ENCODE measurements at places on chromosomes 5 and 9.

GRCh38 chr5:167241436-167242067, 1049.9 kb upstream of the WWC1 start:
- no peak for DNase-seq

DNA sequence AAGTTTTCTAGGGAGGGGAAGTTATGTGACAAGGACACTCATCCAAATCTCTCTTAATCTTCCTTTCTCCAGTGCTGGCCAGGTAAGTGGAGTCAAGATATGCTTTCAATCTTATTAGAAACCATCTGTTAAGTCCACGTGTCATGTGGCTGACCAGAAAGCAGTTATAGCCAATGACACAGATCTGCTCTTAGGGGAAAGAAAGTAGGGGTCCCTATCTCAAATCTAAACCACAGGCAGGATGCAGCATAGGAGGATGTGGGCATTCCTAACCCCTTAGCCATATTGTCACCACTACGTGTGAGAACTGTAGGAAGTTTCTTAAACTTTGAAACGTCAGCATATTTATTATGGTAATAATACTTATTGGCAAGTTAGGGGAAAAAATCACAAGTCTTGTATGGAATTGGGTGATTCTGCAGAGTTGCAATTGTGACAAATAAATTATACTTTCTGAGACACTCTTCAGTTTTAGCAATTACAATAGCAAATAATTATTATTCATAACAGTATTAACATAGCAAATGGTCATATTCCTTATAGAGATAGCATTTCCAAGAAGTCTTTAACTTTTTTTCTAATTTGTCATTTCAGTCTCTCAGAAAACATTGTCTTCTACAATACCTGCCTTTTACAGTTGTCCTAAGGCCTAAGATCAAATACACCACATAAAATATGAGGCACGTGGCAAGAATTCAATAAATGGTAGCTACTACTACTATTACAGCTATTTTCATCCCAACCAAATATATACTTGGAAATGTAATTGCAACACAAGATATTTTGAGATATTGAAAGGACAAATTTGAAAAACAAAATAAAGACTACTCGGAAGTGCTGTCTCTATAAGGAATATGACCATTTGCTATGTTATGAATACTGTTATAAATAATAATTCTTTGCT, 236.9 kb downstream of the PDE4D start:
- DNase-seq = no peak

DNA sequence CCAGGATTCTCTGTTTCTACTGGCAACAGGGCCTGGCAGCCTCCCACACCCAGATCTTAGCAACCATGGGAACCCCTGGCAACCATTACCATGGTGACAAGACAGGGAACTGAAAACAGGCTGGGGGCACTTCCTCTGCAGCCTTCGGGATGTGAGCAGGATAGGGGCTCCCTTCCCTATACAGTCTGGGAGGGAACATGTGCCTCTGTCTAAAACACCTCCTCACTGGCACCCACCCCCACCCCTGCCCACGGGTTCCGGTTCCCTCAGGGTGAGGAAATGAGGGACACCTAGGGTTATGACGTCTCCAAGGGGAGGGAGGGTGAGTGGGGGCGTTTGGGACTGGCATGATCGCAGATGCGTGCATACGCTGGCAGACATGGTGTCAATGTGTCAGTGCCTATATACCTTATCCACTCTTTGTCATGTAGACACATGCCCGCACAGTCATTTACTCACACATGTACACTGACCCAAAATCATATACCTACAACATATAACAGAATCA, 3.0 kb upstream of the DNAJB5 start:
- DNase-seq = no peak

DNA sequence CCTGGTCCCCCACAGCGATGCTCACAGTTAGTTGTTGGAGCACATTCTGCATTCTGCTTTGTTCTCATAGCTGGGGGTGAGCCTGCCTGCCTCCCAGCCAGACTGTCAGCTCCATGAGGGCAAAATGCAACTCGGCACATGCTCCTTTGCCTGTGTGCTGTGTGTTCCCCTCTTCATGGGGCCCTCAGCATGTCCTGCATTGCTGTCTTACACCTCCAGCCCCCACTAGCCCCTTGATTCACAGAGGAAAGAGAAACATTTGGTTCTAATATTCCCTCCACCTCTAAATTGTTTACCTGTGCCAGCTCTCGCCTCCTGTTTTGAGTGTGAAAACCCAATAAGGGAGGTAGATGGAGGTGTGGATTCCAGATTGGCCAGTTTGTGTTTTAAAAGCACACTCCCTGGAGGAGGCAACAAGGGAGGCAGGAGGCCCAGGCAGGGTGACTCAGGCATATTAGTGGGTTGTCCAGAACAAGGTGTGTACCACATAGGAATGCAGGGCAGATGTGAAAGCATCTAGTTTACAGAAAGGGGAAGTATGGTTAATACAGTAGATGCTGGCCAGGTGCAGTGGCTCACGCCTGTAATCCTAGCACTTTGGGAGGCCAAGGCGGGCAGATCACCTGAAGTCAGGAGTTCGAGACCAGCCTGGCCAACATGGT, 224.6 kb downstream of the AGTPBP1 start:
- DNase-seq = no peak

DNA sequence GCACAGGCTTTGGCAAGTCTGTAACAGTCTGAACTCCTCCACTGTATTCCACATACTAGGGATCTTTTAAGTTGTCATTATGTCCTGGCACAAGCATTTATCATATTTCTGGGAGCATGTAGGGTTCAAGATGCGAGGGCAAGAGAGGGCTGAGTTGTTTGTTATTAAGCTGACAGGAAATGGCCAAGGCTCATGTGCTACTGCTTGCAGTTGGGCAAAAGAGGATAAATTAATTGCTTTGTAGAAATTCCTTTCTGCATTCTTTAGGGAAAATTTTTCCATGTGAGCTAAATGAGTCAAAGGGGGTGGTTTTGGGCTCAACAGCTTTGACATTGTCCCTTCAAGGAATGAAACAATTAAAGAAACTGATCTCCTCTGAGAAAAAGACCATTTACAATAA, 35.4 kb downstream of the DOCK8 start:
- DNase-seq = no peak

GRCh38 chr9:137168904-137169856, 671 bp downstream of the LRRC26 start:
- DNase-seq = no peak

GRCh38 chr5:130978475-130978874, 186.6 kb downstream of the HINT1 start:
- no peak for DNase-seq

DNA sequence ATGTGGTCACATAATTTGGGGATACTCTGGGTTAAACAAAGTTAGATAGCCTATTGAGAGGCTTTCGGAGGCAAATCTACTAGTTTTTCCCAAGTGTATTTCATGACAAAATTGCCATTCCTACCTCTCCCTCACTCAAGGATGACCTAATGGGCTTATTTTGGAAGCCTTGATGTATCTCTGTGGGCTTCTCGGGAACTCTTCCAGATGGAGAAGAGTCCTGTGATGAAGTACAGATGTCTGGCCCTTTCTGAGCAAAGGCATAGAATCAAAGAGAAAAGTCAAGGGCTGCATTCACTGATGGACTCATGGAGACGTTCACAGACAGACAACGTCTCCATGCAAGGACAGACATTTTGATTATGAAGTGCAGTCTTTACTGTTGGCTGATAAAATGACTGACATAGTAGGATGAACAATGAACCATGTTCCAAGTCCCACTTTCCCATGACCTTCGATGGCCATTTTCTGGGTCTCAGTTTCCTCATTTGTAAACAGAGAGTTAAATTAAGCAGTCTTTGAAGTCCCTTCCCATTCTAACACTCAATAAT, 347.2 kb upstream of the CD180 start:
- no peak for DNase-seq

DNA sequence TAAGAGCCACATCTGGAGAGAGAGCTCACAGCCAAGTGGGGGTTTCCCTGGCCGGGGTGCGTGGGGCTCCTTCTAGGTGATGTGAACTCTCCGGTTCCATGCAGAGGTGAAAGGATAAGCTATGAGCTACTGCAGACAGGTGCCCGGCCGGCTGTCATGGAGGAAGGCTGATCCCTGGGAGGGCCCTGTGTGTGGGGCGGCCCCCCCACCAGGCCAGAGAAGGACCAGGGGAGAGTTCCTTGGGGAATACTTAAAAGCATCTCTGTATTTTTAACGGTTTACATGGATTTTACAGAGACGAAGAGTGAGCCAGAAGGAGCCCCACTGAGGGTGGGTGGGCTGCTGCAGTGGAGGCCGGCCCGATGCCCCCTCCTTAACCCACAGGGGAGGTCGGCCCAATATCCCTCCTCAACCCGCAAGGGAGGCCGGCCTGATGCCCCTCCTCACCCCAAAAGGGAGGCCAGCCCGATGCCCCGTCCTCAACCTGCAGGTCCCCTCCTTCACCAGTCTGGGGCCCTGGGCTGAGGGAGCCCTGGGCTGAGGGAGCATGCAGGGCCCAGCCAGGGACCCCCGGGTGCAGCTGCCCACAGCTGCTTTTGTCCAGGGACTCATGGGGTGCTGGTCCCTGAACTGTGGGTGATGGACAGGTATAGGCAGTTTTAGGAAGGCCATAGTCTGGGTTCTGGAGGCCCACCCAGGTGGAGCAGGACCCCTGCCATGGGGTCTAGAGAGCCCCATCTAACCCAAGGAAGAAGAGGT, 31.9 kb downstream of the MRPL36 start:
- DNase-seq = no peak

GRCh38 chr9:135789838-135790291, 87.9 kb downstream of the KCNT1 start:
- DNase-seq = no peak

GRCh38 chr5:158634714-158635113, 465.0 kb downstream of the EBF1 start:
- no peak for DNase-seq

DNA sequence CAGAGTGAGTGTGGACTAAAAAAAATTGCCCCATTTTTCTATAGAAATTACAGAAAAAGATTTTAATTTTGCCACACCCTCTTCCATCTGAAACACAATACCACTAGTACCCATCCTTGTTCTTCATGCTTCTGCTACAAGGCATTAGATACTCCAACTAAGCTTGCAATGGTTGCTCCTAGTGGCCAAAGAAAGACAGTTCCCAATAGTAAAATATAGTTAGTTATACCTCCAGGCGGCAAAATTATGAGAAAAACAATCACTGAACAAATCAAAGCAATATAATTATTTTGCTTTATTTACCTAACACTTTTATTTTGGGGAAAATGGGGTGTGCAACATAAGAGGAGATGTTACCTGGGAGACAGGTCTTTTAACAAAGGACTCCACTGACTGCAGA, 101.2 kb downstream of the RAPGEF6 start:
- DNase-seq = no peak

- DNase-seq = no peak
These were observed 113.1 kb downstream of the PSD2 start for GRCh38 chr5:139908749-139909148.

GRCh38 chr9:106878934-106879333, 16.0 kb downstream of the ZNF462 start:
- peak; percentile 65 for DNase-seq

DNA sequence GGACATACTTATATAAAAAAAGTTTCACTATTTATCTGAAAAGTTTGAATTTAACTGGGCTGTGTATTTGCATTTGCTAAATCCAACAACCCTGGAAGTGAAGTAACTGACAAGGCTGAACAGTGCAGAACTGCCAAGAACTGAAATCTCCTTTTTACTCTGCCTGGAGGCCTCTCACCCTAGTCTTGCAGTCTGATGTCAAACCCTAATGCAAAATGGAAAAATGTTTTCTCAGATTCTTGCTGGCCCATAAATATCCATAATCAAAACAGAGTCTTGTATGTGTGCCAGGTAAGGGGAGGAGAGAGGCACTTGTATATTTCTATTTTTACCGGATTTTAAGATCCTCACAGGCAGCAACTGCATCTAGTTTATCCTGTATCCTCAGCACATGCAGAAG, 432.7 kb upstream of the KLF4 start:
- no peak for DNase-seq

GRCh38 chr9:109101810-109102209, 17.9 kb downstream of the TMEM245 start:
- no peak for DNase-seq

- no peak for DNase-seq
These were observed 22.5 kb upstream of the FAM120AOS start for GRCh38 chr9:93475856-93476255.

DNA sequence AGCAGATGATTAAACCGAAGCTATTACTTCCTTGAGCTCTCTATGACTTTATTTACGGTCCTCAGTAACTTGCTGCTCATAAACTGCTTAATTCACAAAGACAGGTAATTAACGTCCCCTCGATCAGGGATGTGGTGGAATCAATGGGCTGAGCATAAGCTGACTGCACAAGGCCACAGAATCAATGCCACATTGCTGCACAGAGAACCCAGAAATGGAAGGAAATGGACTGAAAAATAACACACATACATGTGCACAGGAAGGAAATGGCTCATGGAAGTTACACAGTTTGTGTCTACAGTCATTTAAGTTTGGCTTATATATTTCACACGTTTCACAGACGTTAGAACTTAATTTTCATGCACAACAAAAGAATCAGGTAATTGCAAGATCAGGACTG, 118.3 kb upstream of the KLF9 start:
- no peak for DNase-seq

DNA sequence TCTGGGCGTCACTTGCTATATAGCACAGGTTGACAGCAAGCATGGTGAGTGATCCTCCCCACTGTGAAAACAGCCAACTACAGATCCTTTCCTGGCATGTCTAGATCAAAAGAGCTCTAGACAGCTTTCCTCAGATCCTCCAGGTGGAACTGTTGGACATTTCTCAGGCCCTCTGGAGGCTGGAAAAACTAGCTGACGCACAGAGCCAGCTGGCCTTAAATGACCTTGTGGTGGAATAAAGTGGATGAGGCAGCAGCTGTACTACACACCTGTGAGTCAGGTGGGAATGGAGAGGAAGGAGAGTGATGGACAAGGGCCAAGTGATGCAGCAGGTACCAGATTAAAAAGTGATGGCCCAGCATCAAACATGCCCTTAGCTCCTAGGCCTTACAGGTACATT, 172.7 kb downstream of the TRIM32 start:
- DNase-seq = no peak

DNA sequence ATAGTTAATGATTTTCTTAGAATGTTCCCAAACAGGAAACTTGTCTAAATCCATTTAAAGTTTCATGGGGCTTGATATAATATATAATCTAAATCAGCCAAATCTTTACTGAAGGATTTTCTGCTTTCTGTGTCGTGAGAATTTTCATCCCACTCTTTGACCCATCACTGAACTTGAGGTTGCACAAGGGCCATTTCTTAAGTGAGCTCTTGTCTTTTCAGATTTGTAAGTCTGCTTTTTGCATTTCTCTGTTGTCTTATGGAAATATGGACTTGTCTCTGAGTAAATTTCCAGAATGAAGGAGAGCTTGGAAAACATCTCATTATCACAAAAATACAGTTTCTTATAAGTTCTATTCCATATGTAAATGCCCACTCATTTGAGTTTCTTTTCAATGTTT, 149.2 kb upstream of the ARRDC3 start:
- no peak for DNase-seq

DNA sequence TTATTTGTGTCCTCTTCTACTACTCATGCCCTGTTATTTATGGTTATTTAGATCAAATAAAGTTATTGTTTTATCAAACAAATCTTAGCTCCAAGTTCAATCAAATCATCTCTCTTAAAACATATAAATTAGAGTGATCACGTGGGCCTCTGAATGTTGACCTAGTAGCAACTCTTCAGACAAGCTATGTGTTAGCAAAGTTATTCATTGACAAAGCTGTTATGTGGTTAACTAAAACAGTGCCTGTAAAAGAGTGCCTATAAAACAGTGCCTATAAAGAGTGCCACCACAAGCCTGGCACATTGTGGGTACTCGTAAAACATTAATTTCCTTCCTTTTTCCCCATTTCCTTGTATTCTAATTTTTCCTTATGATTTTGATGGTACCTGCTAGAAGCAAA, 421.9 kb downstream of the HCN1 start:
- DNase-seq = no peak

- DNase-seq = no peak
These were observed 43.5 kb upstream of the TENT2 start for GRCh38 chr5:79568632-79569190.
